WERI-Rb-1 (cell line): ENCODE measurements at places on chromosomes 5 and 9.
A peak's percentile ranks its signal among the peaks of the same experiment; 100 is the strongest.

- peak; percentile 29 for DNase-seq
Observed at GRCh38 chr5:57338068-57338867, 144.3 kb downstream of the ACTBL2 start.

DNA sequence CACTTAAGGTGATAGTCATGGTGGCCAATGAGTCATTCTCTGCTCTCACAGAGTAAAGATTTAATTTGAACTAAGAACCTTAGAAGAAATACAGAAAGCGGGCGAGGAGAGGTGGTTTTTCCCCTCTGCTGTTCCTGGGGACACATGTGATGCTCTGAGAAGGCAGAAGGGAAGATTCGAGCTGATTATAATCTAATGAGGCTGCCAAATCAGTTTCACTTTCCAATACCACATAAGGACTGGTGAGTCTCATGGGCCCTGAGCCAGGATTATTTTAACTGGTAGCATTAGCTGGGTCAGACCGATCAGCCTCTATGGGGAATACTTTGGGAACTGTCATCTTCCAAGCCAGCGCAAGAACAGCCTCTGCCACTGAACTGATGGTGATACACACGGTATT, 116.5 kb downstream of the SLC1A3 start:
- peak; percentile 18 for DNase-seq

- DNase-seq, result no peak
Observed at GRCh38 chr9:127853312-127854183, 910 bp downstream of the ENG start.

- DNase-seq, result no peak
Observed at GRCh38 chr9:101026824-101027223, 1.7 kb upstream of the PLPPR1 start.

DNA sequence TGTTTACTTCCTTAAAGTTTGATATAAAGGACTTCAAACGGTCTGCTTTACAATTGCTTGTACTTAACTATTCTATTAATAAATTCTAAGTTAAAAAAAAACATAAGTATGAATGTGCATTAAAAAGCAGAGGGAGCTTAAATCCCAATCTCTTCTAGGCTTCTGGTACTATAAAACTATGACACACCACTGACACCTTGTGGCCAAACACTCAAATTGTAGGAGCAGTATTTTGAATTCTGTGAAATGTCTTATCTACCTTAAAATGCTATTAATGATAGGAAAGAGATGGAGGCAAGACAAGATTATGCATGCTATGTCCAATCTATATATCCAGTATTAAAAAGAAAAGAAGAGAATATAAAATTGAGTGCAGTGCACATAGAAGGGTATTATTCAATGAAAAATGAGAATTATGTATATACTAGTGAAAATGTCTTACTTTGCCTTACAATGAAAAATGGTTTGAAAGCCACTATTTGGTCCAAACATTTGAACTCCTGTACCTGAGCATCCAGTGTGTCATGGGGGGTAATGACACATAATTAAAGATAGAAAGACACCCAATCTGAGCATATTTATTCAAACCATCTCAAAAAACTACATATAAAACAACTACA, 87.6 kb downstream of the ERP44 start:
- peak; percentile 47 for DNase-seq

GRCh38 chr9:122366074-122366660, 4.7 kb upstream of the PTGS1 start:
- peak; percentile 90 for DNase-seq

DNA sequence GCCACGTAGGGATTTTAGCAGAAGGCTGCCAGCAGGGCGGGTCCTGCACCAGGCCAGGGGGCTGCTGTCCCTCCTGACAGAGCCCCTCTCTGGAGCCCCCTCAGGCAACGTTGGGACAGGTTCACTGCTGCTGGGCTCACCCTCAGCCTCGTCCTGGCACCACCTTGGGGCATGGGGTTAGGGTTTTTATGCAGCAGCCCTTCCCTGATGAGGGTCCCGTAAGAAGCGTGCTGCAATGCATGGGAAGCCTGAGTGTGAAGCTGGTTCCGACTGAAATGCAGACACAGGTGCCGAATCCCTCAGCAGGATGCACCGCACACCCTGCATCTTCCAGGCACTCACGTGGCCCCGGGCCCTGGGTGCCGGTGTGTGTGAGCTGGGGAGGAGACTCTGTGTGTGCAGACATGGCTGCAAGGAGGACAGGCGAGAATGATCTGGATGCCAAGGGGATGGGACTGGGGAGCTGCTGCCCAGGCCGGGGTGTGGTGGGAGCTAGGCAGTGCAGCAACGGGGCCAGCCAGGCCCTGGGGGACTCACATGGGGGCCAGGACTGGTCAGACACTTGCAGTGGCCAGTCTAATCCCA, 27.1 kb downstream of the ZDHHC11B start:
- no peak for DNase-seq

DNA sequence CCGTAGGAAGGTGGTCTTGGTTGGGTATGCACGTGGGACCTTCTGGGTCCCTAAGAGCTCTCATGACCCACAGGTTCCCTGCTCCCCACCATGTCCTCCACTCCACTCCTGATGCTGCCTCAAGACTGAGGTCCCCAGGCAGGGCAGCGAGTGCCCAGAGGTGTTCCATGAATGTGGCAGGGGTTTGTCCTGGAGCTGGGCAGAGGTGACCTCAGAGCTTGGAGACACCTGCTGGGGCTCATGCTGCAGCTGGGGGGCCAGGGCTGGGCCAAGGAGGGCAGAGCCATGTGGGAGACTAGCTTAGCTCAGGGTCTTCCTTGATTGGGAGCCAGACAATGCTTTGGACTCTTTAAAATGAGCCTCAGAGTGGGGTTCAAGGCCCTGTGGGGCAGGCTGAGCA, 74.0 kb upstream of the PITX1 start:
- DNase-seq, result no peak

DNA sequence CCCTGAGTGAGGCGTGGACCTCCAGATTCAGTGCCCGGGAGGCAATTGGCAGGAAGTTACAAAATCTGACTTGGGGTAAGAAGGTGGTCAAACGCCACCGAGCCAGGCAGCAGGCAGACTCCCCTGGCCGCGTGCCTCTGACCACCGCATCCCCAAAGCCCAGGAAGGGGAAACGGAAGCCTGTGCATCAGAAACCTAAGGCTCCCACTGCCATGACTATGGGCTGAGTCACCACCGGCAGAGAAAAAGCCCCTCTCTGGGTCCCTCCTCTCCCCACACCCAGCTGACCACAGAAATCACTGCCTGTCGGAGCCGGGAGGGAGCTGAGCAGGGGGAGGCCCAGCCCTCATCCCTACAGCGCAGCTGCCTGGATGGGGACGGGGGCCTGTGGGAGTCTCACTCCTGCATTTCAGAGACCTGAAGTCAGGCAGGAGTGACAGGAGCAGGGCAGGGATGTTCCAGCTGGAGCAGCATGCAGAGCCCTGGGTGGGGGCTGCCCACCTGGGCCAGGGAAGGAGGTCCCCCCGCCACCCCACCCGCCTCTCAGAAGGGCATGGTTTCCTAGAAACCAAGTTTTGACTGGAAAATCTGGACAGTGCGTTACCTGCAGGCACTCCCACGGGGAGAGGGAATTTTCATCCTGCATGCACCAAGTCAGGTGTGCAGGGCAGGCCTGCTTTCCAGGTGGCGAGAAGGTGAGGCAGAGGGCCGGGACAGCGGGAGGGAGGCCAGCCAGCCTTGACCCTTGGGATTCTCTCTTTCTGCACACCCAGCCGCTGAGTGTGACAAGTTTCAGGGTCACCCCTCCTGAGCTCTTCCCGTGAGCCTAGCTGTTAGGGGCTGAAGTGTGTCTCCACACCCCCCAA, 68.2 kb downstream of the LRSAM1 start:
- no peak for DNase-seq

GRCh38 chr5:17069995-17070511, 134.0 kb upstream of the MYO10 start:
- DNase-seq, result no peak

DNA sequence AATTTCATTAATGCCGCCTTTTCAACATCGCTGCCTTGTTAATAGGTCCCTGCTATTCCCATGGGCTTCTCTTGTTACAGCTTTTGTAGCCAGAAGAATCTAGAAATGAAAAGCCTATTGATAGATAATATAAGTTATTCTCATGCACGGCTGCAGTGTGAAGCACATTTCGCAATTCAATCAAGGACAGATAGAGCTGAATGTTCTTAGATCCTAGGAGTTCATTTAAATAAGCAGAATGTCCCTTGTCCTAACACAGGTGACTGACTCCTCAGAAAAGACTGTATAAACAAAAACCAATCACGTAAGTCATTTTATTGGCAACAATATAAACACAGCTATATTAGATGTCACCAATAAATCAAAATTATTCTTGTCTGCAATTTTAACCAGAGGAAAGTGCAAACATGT, 9.4 kb downstream of the GLIS3 start:
- DNase-seq, result no peak
